Activated naive CD4-positive, alpha-beta T cell treated with anti-CD3 and anti-CD28 coated beads for 36 hours (primary cell): ENCODE measurements at places on chromosomes 5 and 9. TPM values are rescaled to one million over a fixed set of nuclear protein-coding genes. Genes with fewer than 3 reads are reported as not detected.

- DNase-seq: no peak
These were observed 35.3 kb upstream of the SLIT3 start for GRCh38 chr5:169336242-169336641.

GRCh38 chr9:12716823-12717600, 23.8 kb downstream of the TYRP1 start:
- no peak for DNase-seq

- DNase-seq: no peak
These were observed 281.4 kb downstream of the TUSC1 start for GRCh38 chr9:25396828-25397227.

SLC34A3 gene
- not detected for total RNA-seq

INSYN2B gene
- not detected for total RNA-seq

PRR16 gene
- not detected for total RNA-seq

NAIP gene
- 5.0 TPM for total RNA-seq

PHF24 gene
- total RNA-seq: not detected
